ENCODE measurements at places on chromosomes 13 and 19.

DNA sequence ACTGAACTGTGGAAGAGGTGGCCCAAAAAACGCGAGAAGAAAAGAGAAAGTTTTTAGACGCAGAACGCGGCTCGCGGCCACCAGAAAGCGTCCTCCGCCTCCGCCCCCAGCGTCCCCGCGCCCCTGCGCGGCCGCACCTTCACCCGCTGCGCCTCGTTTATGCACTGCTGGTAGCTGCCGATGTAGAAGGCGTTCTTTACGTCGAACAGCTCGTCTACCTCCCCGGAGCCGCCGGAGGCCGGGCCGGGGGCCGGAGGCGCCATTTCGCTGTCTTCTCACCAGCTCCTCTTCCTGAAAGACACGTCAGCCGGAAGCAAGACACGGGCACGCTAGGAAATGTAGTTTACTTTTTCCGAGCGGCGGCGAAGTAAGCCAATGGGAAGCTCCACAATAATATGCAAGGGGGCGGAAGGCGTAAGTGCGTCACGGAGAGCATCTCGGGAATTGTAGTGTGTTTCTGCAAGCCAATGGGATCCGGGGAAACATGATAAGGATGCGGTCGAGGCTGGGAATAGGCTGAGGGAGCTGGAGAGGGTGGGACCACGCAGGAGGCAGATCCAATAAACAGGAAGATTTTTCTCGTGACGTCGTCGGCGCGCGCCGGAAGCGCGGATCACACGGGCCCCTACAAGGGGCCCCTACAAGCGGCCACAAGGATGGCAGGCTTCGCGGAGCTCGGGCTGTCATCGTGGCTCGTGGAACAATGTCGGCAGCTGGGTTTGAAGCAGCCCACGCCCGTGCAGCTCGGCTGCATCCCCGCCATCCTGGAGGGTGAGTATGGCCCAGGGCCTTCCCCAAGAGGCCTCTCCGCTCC lies at the start of the genes COPE and DDX49:
Gene COPE, minus strand, starts transcription at position 302 of the 814 bp plus-strand sequence. Its CDS starts 39 bp downstream, at position 263.
Gene DDX49, plus strand, starts transcription at position 630 of the 814 bp plus-strand sequence. Its CDS starts 27 bp downstream, at position 657.
- peak; percentile 100 for DNase-seq

GRCh38 chr19:35559281-35559659 lies 4.2 kb downstream of the ATP4A start:
- no peak for DNase-seq

DNA sequence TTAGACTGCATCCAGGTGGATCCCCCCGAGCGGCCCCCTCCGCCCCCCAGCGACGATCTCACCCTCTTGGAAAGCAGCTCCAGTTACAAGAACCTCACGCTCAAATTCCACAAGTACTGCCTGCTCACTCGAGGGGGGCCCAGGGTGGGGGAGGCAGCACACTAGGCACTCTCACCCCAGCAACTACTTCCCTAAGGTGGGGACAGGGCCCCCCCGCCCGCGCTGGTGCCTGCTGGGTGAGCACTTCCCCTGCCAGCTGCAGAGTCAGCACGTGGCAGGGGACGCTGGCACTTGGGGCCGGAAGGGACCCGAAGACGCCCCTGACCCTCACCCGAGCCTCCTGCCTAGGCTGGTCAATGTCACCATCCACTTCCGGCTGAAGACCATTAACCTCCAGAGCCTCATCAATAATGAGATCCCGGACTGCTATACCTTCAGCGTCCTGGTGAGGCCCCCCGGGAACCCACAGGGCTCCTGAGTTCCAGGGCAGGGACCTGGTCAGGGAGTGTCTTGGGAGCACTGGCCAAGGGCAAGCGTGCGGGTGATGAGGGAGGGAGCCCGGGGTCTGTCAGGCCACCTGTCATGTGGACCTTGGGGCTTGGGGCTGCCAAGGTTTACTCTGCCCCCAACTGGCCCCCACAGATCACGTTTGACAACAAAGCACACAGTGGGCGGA lies 5.2 kb downstream of the MCOLN1 start:
- no peak for DNase-seq

- no peak for DNase-seq
These were observed 30.1 kb downstream of the KLF12 start for GRCh38 chr13:74103970-74104555.

GRCh38 chr19:9054765-9055164 lies 32.1 kb upstream of the OR1M1 start:
- DNase-seq = no peak

- no peak for DNase-seq
These were observed 21.9 kb downstream of the FBXO17 start for GRCh38 chr19:38953677-38954076.

DNA sequence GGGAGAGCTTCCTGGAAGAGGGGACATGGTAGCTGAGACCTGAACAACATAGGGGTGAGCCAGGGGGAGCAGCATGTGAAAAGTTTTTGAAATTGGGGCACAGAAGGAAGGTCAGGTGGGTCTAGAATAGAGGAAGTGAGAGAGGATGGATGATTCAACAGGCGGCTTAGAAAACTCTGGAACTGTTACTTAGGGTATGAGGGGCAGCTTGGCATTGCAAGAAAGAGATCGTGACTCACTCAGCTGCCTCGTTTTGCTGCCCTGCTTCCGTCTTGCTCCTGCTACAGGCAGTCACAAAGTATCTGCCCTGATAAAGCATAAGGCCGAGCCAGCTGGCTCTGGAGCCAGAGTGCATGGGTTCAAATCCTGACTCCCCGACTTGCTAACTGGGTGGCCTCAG lies 1.3 kb upstream of the CEACAM20 start:
- DNase-seq = peak; percentile 4

GRCh38 chr19:29764361-29764760 lies 47.4 kb upstream of the CCNE1 start:
- DNase-seq = no peak

- DNase-seq = no peak
These were observed 150.4 kb downstream of the POSTN start for GRCh38 chr13:37448153-37448552.

DNA sequence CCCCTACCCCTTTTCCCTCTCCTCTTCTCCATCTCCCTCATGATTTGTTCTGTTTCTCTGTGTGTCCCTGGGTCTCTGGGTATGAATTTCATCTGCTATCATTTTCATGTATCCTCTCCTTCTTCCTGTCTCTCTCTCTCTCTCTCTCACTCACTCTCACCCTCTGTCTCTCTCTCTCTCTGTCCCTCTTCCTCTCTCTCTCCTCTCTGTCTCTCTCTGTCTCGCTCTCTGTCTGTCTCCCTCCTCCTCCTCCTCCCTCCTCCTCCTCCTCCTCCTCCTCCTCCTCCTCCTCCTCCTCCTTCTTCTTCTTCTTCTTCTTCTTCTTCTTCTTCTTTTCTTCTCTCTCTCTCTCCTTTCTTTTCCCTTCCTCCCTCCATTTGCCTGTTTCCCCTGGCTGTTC lies 3.3 kb upstream of the CACNG7 start:
- DNase-seq = no peak

DNA sequence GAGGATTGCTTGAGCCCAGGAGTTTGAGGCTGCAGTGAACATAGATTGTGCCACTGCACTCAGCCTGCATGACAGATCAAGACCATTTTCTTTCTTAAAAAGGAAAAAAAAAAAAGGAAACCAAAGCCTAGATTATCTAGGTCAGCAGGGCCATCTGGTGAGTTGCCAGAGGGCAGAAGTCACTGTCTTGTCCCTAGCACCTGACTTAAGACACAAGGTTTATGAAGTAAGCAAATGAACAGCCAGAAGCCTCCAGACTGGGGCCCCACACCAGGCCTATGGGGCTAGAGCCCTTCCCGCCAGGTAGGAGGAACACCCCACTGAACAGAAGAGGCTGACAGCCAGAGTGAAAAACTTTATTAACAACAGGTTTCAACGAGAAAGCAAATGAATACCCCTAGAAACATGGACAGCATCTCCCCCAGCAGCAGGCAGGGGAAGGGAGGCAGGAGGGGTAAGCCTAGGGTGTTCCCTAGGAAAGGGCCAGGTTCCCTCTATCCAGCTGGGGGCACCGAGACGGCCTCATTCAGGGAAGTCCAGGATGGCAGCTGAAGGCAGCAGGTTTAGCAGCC lies 1.2 kb downstream of the WDR83 start:
- no peak for DNase-seq

GRCh38 chr19:3304871-3305423 lies 61.4 kb upstream of the NFIC start:
- DNase-seq = peak; percentile 72

DNA sequence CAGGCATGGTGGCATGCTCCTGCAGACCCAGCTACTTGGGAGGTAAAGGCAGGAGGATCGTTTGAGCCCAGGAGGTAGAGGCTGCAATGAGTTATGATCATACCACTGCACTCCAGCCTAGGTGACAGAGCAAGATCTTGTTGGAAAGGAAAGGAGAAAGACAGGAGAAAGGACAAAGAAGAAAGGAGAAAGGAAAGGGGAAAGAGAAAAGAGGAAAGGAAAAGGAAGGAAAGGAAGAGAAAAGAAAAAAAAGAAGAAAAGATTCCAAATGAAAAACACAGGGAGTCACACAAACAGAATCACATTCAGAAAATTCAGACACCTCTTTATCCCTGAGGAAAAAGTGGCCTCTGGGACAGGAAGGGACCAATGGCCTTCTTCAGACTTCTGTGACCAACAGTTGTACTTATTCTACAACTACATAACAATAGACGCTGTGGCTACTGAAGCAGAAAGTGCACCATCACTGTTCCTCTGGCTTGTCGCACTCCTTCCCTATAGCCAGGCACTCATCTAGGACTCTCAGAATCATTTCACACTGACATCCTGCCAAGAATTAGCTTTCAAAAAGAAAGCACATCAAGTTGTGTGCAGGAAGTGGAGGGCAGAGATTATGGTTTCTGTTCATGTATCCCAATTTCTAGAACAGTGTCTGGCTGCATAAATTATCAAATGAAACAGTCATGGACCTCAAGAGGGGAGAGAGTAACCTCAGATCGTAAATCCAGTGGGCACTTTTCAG lies 5.9 kb downstream of the MTMR6 start:
- no peak for DNase-seq

- DNase-seq = no peak
These were observed 8.3 kb downstream of the TMEM255B start for GRCh38 chr13:113767366-113767765.

GRCh38 chr13:104099750-104100149 lies 1033.5 kb upstream of the SLC10A2 start:
- DNase-seq = no peak

- peak; percentile 96 for DNase-seq
These were observed 278.5 kb upstream of the HTR2A start for GRCh38 chr13:47175172-47175866.

GRCh38 chr13:108860418-108860817 lies 231.0 kb downstream of the MYO16 start:
- DNase-seq = no peak

- DNase-seq = no peak
These were observed 6.7 kb downstream of the VWA8 start for GRCh38 chr13:41954226-41954625.

DNA sequence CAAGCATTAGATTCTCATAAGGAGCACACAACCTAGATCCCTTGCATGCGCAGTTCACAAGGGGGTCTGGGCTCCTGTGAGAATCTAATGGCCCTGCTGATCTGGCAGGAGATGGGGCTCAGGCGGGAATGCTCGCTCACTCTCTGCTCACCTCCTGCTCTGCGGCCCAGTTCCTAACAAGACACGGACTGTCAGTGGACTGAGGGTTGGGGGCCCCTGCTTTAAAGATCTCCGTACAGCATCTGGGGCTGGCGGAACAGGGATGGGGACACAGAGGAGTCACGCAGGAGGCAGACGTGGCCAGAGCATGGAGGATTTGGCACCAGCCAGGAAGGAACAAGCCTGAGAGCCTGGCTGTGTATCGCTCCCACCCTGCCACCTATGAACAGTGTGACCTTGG lies 37.3 kb upstream of the ZNF536 start:
- no peak for DNase-seq

DNA sequence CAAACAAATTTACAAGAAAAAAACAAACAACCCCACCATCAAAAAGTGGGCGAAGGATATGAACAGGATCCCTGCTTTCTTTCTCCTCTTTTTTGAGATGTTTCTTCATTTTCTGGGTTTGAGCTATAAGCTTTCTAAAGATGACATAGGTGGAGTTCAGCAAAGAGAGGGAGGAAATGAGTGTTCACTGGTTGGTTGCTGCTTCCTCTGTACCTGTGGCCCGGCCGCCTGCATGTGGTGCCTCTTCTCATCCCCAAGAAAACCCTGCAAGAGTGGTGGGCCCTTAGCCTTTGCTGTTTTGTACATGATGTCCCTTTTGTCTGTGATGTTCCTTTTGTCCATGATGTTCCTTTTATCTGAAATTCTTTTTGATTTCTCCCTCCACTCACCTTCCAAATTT lies 178.4 kb upstream of the SERP2 start:
- no peak for DNase-seq

DNA sequence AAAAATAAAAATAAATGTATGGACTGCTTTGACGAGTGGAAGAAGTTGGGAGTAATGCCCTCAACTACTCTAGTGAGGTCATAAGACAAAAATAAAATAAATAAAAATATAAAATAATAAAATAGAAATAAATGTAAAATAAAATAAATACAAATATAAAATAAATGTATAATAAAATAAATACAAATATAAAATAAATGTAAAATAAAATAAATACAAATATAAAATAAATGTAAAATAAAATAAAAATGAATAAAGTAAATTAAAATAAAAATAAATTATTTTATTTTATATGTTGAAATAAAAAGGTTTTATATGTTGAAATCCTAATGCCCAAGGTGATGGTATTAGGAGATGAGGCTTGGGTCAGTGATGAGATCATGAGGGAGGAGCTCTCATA lies 20.1 kb upstream of the IGSF23 start:
- DNase-seq = no peak

GRCh38 chr13:21330126-21330861 lies 128.8 kb downstream of the ZDHHC20 start:
- DNase-seq = no peak

DNA sequence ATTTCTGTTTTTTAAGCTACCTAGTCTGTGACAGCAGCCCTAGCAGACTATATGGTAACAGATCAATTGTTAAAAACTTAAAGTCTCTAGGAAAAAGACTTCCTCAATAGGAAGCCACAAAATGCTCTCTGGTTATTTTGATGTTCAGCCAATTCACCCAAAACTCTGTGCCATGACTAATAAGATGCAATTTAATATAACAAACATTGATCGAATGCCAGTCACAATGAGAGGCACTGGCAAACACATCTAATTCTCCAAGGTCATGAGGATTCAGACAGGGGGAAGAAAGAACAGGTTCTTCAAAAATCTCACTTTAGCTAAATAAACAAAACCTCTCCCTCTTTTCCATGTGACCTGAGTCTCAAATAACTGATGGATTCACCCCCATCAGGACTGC lies 107.5 kb downstream of the SUCLA2 start:
- no peak for DNase-seq

GRCh38 chr13:99199541-99200431 lies 868 bp upstream of the UBAC2 start:
- DNase-seq = peak; percentile 16

Measured in fibroblast of mammary gland (primary cell).